A549 (cell line): ENCODE measurements at places on chromosomes 7 and 10. TPM values are rescaled to one million over a fixed set of nuclear protein-coding genes. Genes with fewer than 3 reads are reported as not detected.

The PTN gene
- polyA plus RNA-seq: not detected in 3 replicates

The PHYHIPL gene
- polyA plus RNA-seq: 0.30 to 0.88 TPM (median 0.35 TPM) in 3 replicates

The CRYGN gene
- polyA plus RNA-seq: 0.07 TPM in 1 of 3 replicates, not detected in the others

The BNIP3 gene
- polyA plus RNA-seq: 46.9 to 52.1 TPM (median 51.0 TPM) in 3 replicates

DNA sequence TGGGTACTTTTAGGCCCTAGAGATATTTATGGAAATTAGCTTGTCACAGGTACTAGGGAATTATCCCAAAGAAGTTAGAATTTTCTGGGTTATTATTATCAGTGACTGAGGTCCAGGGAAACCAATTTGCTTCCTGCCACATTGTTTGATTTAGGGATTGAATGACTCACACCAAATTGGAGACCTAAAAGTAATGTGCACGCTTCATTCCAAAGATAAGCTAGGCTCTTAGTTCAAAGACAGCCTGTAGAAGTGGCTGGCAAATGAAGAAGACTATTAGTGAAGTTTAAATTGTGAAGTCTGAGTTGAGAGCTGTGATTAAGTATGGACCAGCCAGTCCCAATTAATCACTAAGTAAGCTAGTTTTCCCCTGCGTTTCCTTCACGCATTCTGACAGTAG is 188.1 kb upstream of the MYO3A start:
- no peak for DNase-seq

GRCh38 chr7:123788584-123788983 is 39.8 kb upstream of the WASL start:
- no peak for DNase-seq

DNA sequence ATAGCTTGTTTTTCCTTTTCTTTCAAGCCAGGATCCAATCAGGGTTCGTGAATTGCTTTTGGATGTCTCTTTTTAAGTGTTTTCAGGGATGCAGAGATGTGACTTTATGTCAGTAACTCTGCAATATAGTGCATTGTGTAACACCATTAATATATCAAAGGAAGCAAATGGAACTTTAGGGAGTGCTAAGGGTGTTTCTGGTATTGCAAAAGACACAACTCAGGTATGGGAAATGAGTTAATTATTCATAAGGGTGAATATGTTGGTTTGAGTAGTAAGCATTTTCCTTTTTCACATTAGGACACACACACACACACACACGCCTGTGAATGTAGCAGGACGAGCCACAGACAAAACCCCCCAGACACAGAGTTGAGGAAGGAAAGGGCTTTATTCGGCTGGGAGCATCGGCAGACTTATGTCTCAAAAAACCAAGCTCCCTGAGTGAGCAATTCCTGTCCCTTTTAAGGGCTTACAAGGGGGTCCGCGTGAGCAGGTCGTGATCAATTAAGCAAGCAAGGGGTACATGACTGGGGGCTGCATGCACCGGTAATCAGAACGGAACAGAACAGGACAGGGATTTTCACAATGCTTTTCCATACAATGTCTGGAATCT is 31.8 kb upstream of the GSDME start:
- no peak for DNase-seq

GRCh38 chr10:70131560-70131937 is 1.1 kb downstream of the AIFM2 start:
- DNase-seq: no peak

- DNase-seq: peak; percentile 23
Observed at GRCh38 chr7:149664666-149665065, 108.7 kb downstream of the ZNF467 start.

DNA sequence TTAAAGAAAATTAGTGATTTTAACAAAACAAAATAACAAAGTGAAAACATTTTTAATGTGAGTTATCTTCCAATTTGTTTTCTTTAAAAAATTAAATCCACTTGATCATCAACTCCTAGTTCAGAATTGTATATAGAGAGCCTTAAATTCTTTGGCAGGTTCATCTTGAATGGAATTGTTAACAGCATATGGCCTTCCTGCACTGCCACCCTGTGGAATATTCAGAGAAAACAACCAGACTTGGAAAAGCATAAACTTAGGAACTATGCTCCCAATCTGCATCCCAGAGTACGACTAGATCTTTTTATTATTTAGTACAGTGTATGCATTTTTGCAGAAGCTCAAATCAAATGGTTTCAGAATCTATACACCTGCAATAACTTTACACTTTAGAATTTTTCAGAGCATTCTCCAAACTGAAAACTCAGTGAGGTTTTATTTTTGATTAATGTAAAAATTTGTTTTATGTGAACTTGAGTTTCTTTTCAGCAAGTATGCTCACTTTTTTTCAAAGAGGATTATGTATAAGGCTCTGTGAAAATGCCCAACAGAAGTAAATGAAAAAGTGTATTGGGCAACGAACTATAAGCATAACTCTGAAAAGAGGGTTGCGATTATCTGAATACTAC is 44.9 kb upstream of the ANK3 start:
- DNase-seq: peak; percentile 67

DNA sequence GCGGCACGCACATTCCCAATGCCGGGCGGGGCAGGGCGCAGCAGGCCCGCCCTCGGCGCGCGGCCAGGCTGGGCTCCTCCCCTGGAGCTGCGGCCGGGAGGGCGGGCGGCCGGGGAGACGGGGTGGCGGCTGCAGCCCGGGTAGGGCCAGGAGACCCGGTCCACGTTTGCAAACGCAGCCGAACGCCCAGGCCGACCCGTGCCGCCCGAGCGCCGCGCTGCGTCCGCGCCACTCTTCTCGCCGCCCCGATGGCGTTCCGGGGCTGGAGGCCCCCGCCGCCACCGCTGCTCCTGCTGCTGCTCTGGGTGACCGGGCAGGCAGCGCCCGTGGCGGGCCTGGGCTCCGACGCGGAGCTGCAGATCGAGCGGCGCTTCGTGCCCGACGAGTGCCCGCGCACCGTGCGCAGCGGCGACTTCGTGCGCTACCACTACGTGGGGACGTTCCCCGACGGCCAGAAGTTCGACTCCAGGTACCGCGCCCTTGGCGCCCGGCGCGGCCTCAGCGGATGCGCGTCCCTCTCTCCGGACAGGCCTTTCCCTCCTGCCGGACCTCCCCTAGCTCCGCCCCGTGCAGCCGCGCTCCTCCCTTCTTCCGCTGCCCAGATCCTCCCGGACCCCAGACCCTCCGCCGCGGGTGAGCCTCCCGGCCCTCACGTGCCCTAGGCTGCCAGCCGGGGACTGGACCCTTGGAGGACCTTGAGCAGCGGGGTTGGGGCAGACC is at the start of gene FKBP9:
Gene FKBP9 (plus strand): TSS at position 115 of the 720 bp plus-strand sequence. CDS start 134 bp downstream, at position 249.
- DNase-seq: peak; percentile 93

- no peak for DNase-seq
Observed at GRCh38 chr7:25832929-25833328, 319.1 kb upstream of the NFE2L3 start.

GRCh38 chr7:55022002-55022985 is 3.5 kb downstream of the EGFR start:
- no peak for DNase-seq

- no peak for DNase-seq
Observed at GRCh38 chr7:137934176-137934826, 67.6 kb downstream of the CREB3L2 start.

DNA sequence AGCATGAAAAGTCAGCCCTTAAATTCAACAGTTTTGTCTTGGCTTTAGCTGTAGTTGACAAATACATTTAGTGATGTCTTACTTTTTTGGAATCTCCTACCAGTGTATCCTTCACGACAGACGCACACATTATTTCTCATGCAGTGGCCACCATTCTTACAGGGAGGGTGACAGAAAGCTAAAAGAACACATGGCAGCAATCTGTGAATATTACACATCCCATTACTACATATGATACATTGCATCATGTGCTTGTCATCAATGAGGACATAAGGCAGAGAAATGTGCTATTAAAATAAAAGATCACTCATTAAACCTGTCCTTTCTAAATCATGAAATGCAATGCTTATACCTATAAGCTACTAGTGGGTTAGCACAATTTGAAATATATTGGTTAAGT is 66.6 kb downstream of the VWDE start:
- no peak for DNase-seq
